ENCODE measurements at places on chromosomes 1 and 21. TPM values are rescaled to one million over a fixed set of nuclear protein-coding genes. Genes with fewer than 3 reads are reported as not detected.

- H3K27ac ChIP-seq: no peak overlapping the region
- no peaks in the 10 kb centered on the region for H3K4me1 ChIP-seq
- DNase-seq: no peak
- peaks cover 8% of the 10 kb centered on the region for H3K27me3 ChIP-seq
- no peak overlapping the region for H3K4me3 ChIP-seq
Observed at GRCh38 chr1:218266356-218266755, 18.7 kb upstream of the RRP15 start.

- no peaks in the 10 kb centered on the region for H3K27me3 ChIP-seq
- no peak overlapping the region for H3K4me3 ChIP-seq
- no peak overlapping the region for H3K27ac ChIP-seq
- no peak for DNase-seq
- H3K4me1 ChIP-seq: no peaks in the 10 kb centered on the region
- H3K36me3 ChIP-seq: peaks cover 63% of the 10 kb centered on the region
Observed at GRCh38 chr21:46428987-46429710, 29.5 kb upstream of the DIP2A start.

DNA sequence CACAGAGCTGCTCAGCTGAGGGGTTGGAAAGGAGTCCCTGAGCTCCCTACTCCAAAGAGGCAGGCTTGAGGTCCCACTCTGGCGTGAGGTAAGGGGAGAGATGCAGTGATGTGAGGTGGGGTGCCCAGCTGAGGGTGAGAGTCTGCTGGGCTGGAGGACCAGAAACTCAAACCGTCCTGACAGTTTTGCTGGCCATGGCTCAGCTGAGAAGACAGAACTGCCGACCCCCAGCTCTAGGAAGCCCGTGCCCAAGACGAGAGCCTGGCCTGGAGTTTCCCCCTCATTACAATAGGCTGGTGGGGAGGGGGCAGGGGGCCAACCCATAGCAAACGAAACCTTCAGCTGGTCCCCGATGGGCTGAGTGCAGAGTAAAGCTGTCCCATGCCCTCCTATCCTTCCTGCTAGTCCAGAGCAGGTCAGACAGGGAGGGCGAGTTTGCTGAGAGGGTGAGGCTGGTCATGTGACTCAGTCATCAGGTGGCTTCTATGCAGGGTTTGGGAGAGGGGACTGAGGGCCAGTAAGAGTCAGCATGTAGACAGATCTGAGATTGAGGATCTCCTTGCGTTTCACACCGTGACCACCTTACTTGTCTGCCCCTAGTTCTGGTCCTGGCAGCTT is 129.3 kb downstream of the PRDM2 start:
- no peak overlapping the region for H3K4me3 ChIP-seq
- DNase-seq: peak; percentile 6
- no peaks in the 10 kb centered on the region for H3K36me3 ChIP-seq
- no peaks in the 10 kb centered on the region for H3K4me1 ChIP-seq

Gene CNIH3
- polyA plus RNA-seq: 0.70 TPM

GRCh38 chr1:27099587-27100334 is 55.2 kb downstream of the SLC9A1 start:
- no peak overlapping the region for H3K4me3 ChIP-seq
- H3K4me1 ChIP-seq: peaks cover 48% of the 10 kb centered on the region
- H3K27me3 ChIP-seq: no peaks in the 10 kb centered on the region
- peak; percentile 78 for DNase-seq
- H3K36me3 ChIP-seq: 0 out of 3 replicates have a peak, but pooled peaks cover 3% of the 10 kb centered on the region

Gene LRRC71
- 0.19 TPM for polyA plus RNA-seq

GRCh38 chr1:12438349-12438924 is 179.6 kb downstream of the DHRS3 start:
- H3K4me1 ChIP-seq: peaks cover 26% of the 10 kb centered on the region
- H3K36me3 ChIP-seq: peaks cover 60% of the 10 kb centered on the region
- peak overlapping the region; percentile 81 for H3K27ac ChIP-seq
- no peak overlapping the region for H3K4me3 ChIP-seq

Measured in K562 (cell line).